Activated CD4-positive, alpha-beta T cell treated with anti-CD3 and anti-CD28 coated beads, Interleukin-2, amount 10 ng/mL, durations not matched to agents 24 days and 14 days (primary cell): ENCODE measurements at places on chromosomes 6 and 20. TPM values are rescaled to one million over a fixed set of nuclear protein-coding genes. Genes with fewer than 3 reads are reported as not detected.

TRAPPC3L gene
- total RNA-seq: not detected in 2 replicates

- peak; percentile 83 for DNase-seq
Measured at GRCh38 chr20:1108437-1108920, 9.9 kb upstream of the PSMF1 start.

GRCh38 chr20:52064931-52065330 lies 126.6 kb downstream of the ZFP64 start:
- DNase-seq: no peak

- DNase-seq: peak; percentile 69
Measured at GRCh38 chr20:20664795-20665589, 47.5 kb downstream of the RALGAPA2 start.

- DNase-seq: peak; percentile 55
Measured at GRCh38 chr20:47612670-47613069, 111.0 kb downstream of the NCOA3 start.

DNA sequence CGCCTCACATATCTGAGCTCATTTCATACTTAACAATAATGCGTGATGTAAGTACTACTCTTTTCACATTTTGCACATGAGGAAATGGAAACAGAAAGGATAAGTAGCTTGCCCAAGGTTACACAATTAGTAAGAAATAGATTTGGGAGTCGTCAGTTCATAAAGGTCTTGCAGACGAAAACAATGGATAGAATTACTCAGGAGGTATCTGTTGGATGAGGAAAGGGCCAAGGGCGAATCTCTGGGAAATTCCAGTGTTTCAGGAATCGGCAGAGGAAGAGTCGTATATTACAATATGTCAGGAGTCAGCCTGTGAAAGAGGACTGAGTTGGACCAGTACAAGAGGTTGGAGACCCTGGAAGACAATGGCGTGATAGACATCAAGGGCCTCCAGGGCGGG lies 12.8 kb upstream of the EDN1 start:
- DNase-seq: no peak

GRCh38 chr6:98560841-98561240 lies 273.5 kb upstream of the POU3F2 start:
- DNase-seq: no peak
